ENCODE measurements at places on chromosomes 4 and X.

DNA sequence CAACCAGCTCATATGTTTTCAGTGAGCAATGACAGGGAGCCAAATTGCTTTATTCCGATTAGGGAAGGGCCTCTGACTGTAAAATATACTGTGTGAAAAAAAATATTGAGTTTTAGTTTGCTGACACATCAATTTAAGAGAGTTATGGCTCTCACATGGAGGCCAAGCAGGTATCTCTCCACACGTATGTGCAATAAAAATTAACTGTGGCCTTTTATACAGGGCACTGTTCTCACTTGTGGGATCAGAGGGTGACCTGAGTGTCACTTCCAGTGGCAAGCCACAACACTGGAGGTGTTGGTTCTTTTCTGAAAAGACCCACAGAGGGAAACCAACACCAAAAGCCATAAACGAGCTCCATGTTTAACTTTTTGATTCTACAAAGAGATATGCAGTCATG, 462.8 kb downstream of the MID1IP1 start:
- no peak for DNase-seq

GRCh38 chr4:158259955-158260575, 49.8 kb downstream of the TMEM144 start:
- DNase-seq: no peak

DNA sequence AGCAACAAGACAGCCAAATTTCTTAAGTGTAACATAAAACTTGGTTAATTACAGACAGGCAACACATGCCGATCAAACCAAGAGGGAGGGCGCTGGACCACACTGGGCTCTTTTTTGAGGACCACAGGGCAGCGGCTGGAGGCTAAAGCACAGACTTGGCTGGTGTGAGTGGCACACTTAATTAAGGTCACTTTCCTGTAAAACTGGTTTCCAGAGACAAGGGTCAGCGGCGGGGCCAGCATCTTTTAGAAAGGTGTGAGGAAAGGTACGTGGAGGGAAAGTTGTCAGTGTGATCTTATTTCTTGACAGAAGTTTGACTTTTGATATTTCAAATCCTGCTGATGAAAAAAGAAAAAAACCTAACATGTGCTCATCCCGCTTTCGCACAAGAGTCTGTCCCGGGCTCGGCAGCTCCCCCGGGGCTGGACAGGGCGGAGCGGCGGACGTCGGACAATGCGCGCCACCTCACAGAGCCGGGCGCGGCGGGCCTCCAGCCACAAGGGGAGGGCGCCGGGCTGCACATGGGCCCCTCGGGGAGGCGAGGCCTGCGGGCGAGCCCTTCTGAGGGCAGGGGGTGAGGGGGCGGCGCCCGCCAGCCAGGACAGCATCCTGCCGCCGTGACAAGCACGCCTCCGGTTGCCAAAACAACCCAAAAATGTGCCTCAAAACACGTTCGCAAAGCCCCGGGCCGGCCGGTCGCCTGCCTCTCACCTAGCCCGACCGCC, 660 bp upstream of the HSPA4L start:
- no peak for DNase-seq

GRCh38 chrX:133529578-133529977, 114.3 kb upstream of the GPC4 start:
- DNase-seq: no peak

DNA sequence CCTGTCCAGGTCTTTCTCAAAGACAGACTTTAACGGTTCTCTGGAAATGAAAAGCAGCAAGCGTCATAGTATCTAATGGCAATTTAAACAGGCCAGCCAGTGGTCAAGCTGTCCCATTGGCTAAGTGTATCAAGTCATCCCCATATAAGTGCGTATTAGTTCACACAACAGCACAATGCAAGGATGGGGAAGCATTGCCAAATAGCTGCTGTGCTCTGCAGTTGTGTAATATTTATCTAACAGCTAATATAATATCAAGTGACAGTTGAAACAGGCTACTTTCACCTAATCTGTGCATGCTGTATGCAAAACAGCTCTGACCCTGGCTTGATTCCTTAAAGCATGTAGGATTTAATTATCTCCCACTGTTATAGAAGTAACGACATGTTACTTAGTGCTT, 134.8 kb upstream of the PPARGC1A start:
- DNase-seq: no peak

GRCh38 chr4:825063-825970, 612 bp downstream of the CPLX1 start:
- DNase-seq: peak; percentile 27

GRCh38 chr4:54104907-54105306, 4.9 kb downstream of the GSX2 start:
- DNase-seq: no peak

- no peak for DNase-seq
Measured at GRCh38 chr4:56317749-56318148, 69.5 kb downstream of the AASDH start.

- DNase-seq: no peak
Measured at GRCh38 chrX:103932133-103932532, 30.3 kb upstream of the TMSB15B start.

GRCh38 chr4:54844911-54845310, 187.2 kb downstream of the KIT start:
- no peak for DNase-seq

- no peak for DNase-seq
Measured at GRCh38 chr4:185921583-185922555, 109.9 kb upstream of the SORBS2 start.

- no peak for DNase-seq
Measured at GRCh38 chr4:98850937-98851336, 78.0 kb downstream of the EIF4E start.

DNA sequence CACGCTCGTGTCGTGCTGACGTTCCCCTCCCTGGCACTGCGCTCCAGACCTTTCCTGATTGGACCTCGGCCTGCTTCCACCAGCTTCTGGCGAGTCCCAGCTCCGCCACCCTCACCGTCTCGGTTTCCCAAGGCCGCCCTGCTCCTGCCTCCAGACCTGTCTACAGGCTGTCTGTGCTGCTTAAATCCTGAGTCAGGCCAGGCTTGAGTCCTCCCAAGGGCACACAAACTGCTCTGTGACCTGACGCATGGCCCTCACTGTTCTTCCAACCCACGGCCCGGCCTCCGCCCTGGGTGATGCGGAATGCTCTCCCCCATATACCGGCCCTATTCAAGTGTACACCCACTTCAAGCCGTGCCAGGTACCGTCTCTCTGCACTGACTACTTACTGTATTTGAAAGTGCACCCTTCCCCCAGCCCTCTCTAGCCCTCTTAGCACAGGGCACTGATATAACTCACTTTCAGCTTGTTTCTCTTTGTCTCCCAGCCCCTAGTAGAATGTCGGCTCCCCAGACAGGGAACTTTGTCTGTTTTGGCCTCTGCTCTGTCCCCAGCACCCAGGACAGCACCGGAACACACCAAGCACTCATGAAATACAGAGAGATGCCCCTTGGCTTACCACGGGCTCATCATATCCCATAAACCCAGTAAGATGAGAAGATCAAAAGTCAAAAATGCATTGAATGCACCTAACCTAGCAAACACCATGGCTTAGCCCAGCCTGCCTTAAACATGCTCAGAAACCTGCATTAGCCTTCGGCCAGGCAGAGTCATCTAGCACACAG, 63.1 kb upstream of the AFAP1 start:
- no peak for DNase-seq

- DNase-seq: no peak
Measured at GRCh38 chr4:108473163-108473720, 147.1 kb upstream of the RPL34 start.

DNA sequence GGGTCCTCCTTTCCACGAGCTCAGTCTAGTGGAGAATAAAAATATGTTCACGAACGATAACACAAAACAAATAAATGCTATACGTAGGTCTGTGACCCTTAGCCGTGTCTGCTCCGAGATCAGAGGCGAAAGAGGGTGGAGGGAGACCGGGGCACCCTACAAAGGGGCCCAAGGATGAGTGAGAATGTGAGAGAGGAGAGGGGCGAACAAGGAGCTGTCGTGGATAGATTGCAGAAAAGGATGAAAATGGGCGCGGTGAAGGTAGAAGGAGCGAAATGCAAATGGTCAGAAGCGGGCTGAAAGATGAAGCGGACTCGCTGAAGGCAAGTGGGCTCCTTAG, 6.2 kb upstream of the ZBTB33 start:
- DNase-seq: no peak

DNA sequence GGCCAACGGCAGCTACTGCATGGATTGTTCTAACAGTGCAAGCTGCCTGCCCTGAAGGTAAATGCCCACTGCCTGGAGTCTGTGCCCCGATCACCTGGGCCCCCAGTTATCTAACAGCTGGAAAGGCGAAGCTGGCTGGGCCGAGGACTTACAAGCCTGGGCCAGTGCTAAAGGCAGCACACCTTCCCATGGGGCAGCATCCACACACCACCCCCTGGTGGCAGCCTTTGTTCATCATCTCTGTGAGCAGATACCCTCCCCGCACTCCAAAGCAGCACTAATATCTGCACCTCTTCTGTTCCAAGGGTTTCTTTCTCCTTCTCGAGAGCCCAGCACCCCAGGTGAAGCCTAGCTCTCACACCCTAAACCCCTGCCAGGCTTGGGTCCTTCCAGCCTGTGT, 7.6 kb downstream of the SLC2A9 start:
- DNase-seq: peak; percentile 7

DNA sequence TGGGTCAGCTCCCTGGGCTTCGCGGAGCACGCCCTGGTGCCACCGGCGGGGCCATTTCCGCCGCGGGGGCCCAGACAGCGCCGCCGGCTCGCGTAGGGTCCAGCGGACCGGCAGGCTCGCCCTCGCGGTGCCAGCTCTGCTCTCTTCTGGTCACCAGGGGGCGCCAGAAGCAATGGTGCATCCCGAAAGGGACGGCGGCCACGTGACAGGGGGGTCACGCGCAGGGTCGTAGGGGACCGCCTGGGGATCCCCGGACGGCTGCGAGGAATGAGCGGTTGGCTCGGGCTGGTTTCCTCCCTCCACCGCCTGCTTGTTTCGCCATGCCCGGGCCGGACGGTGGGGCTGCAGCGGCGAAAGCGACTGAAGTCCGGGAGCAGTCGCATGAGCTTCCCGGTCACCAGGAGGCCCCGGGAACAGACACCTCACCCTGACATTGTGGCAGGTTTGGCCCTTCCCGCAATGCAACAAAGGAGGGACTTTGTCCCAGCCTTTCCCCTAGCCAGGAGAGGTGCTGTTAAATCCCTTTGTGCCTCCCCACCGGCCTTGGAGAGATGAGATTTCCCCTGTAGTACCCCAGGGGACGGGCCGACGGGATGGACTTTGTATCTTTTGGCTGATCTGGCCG, 15.8 kb downstream of the ZCCHC12 start:
- peak; percentile 56 for DNase-seq

- DNase-seq: no peak
Measured at GRCh38 chrX:3522101-3522650, 175.7 kb upstream of the MXRA5 start.

- DNase-seq: no peak
Measured at GRCh38 chr4:184845367-184846021, 19.7 kb upstream of the ACSL1 start.

- no peak for DNase-seq
Measured at GRCh38 chr4:43990551-43990950, 458.1 kb downstream of the KCTD8 start.

DNA sequence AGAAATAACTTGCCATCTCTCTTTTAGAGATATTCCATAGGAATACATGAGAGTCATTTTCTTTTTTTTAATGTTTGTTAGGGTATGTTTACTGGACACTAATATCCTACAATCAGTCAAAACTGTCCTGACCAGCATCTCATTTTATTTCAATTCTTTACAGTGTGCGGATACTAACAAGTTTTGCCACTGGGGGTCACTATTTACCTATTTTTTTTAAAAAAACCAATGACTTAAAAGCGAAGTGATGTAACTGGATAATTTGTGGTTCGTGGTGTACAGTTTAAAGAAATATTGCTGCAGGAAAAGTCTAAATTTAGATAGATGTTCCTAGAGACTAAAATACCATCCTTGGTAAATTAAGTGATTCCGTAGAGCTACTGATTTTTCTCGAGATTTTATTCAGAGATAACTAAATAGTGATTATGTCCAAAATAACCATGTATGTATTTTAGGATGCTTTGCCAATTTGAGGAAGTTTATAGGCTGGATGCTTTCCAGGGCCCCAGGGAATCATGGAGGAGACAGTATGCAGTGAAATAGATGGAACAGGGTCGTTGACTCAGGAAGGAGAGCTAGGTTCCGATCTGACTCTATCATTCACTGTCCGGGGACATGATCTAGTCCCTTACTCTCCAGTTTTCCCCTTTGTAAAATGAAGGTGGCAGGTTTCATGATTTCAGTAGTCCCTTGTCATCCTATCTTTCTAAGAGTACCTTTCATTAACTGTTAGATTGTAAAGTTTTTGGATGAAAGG, 34.0 kb upstream of the GNPDA2 start:
- DNase-seq: no peak

DNA sequence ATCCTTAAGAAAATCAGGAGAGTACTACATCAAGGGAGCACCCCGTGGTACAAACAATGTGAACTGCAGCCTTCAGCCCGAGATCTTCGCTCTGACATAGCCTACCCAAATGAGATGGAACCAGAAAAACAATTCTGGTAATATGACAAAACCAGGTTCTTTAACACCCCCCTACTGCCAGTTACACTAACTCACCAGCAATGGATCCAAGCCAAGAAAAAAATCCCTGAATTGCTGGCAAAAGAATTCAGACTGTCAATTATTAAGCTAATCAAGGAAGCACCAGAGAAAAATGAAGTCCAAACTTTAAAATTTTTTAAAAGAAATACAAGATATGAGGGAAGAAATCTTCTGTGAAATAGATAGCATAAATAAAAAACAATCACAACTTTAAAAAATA, 101.7 kb upstream of the KLF8 start:
- no peak for DNase-seq

DNA sequence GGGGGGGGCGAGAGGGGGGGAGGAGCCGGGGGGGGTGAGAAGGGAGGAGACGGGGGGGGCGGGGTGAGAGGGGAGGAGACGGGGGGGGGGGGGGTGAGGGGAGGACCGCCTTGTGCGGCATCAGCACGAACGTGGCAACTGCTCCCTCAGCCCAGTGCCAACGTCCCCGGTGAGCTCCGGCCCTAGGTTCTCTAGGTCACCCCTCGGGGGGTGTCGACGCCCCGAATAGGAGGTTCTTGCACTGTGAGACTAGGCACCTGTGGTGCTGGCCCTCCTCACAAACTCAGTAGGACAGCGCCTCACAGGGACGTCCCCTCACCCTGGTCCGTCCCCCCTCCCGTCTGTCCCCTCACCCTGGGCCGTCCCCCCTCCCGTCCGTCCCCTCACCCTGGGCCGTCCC, 21.5 kb upstream of the GTPBP6 start:
- DNase-seq: no peak

- no peak for DNase-seq
Measured at GRCh38 chrX:130975947-130976346, 72.9 kb upstream of the ENOX2 start.

GRCh38 chrX:139909712-139910111, 23.1 kb downstream of the ATP11C start:
- no peak for DNase-seq
